Right renal pelvis (tissue), 4 donors: ENCODE measurements at places on chromosomes 13 and 19. TPM values are rescaled to one million over a fixed set of nuclear protein-coding genes. Genes with fewer than 3 reads are reported as not detected.

GRCh38 chr19:16035601-16036297, 40.5 kb upstream of the TPM4 start:
- no peak for DNase-seq

GRCh38 chr13:35720690-35721554, 244.4 kb upstream of the MAB21L1 start:
- DNase-seq: peak; percentile 57

TPTE2 gene
- 0.16 TPM for polyA plus RNA-seq

- DNase-seq: no peak
Measured at GRCh38 chr13:34207872-34208271, 389.9 kb downstream of the RFC3 start.

ZNF728 gene
- polyA plus RNA-seq: 0.21 TPM

- no peak for DNase-seq
Measured at GRCh38 chr19:29624489-29625185, 18.6 kb downstream of the POP4 start.

- no peak for DNase-seq
Measured at GRCh38 chr13:113159701-113160100, 1.3 kb downstream of the PROZ start.

NOTCH3 gene
- 93.1 TPM for polyA plus RNA-seq
